Thoracic aorta endothelial cell (primary cell): ENCODE measurements at places on chromosomes 5 and 9. TPM values are rescaled to one million over a fixed set of nuclear protein-coding genes. Genes with fewer than 3 reads are reported as not detected.

Gene PCDHB12
- total RNA-seq: 0.07 and 0.27 TPM in 2 replicates

Gene C5orf58
- total RNA-seq: not detected in 2 replicates

Gene SPINK7
- total RNA-seq: not detected in 2 replicates

Gene FAM81B
- not detected in 2 replicates for total RNA-seq

Gene FBLL1
- 0.07 and 0.27 TPM in 2 replicates for total RNA-seq

Gene MSX2
- 0.13 and 0.79 TPM in 2 replicates for total RNA-seq

Gene EIF4E1B
- total RNA-seq: not detected in 2 replicates

Gene SPATA31E1
- total RNA-seq: not detected in 2 replicates

Gene ZCCHC9
- 24.1 and 27.8 TPM in 2 replicates for total RNA-seq

Gene SLC6A3
- not detected in 2 replicates for total RNA-seq

Gene AIF1L
- 41.5 and 49.5 TPM in 2 replicates for total RNA-seq

Gene FGF1
- total RNA-seq: 0.07 TPM in 1 of 2 replicates, not detected in the other

Gene MYOZ3
- under 0.01 and 0.22 TPM in 2 replicates for total RNA-seq

Gene SKIC3
- total RNA-seq: 176 and 201 TPM in 2 replicates

Gene CDH12
- 0.07 TPM in 1 of 2 replicates, not detected in the other for total RNA-seq

Gene TAS2R1
- not detected in 2 replicates for total RNA-seq

Gene PROB1
- total RNA-seq: 1.7 and 3.2 TPM in 2 replicates

Gene LTC4S
- 0.40 and 0.43 TPM in 2 replicates for total RNA-seq

Gene HCN1
- not detected in 2 replicates for total RNA-seq

Gene SPAAR
- total RNA-seq: 10.6 and 17.7 TPM in 2 replicates

Gene MGAT4B
- 144 TPM in 2 replicates for total RNA-seq

Gene NME5
- total RNA-seq: 1.1 and 1.6 TPM in 2 replicates

Gene CAST
- 243 and 272 TPM in 2 replicates for total RNA-seq

Gene SPATA31D4
- not detected in 2 replicates for total RNA-seq

Gene FST
- 58.4 and 88.6 TPM in 2 replicates for total RNA-seq

Gene DMRT3
- not detected in 2 replicates for total RNA-seq

Gene ZFP2
- total RNA-seq: 0.22 and 0.27 TPM in 2 replicates

Gene MARCOL
- total RNA-seq: not detected in 2 replicates

Gene TAF11L10
- not detected in 2 replicates for total RNA-seq

Gene TMEM252
- total RNA-seq: not detected in 2 replicates

Gene CCL27
- not detected in 2 replicates for total RNA-seq

Gene PKD2L2
- not detected in 2 replicates for total RNA-seq

Gene PTGES
- not detected in 2 replicates for total RNA-seq

Gene PAPPA
- under 0.01 and 0.13 TPM in 2 replicates for total RNA-seq

Gene ENTPD2
- total RNA-seq: not detected in 2 replicates

Gene TRIP13
- 63.7 and 77.8 TPM in 2 replicates for total RNA-seq

Gene INSL6
- not detected in 2 replicates for total RNA-seq

Gene PCDHA5
- under 0.01 and 0.07 TPM in 2 replicates for total RNA-seq

Gene WDR55
- total RNA-seq: 25.3 and 26.6 TPM in 2 replicates

Gene CNTNAP3
- total RNA-seq: 52.6 and 90.7 TPM in 2 replicates

Gene BAAT
- under 0.01 and 0.07 TPM in 2 replicates for total RNA-seq

Gene TEX48
- not detected in 2 replicates for total RNA-seq

Gene C8G
- total RNA-seq: not detected in 2 replicates

Gene SLC34A3
- not detected in 2 replicates for total RNA-seq

Gene DDX4
- not detected in 2 replicates for total RNA-seq

Gene IFNA21
- not detected in 2 replicates for total RNA-seq

Gene FRRS1L
- under 0.01 TPM in 2 replicates for total RNA-seq

Gene TTC16
- not detected in 2 replicates for total RNA-seq
